Non-pigmented ciliary epithelial cell (primary cell): ENCODE measurements at places on chromosomes 12 and 14.

DNA sequence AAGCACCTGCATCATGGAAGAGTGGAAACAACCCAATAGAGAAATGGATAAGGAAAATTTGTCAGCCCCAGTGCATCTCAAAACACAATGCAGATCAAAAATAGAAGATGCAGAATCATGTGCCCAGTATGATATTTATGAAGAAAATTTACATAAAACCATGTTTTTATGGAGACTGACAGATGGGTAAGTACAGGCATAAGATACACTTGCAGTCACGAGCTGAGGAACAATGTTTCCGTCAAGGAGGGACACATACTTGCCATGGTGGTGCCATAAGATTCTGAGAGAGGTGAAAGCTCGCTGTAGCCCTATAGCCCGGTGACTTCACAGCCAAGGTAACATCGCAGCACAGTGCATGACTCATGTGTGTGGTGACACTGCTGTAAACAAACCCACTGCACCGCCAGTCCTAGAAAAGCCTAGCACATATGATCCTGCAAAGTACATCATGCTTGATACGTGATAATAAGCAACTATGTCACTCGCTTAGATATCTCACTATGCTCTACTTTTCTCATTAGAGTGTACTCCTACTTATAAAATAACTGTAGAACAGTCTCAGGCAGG, 112.6 kb downstream of the RIMBP2 start:
- DNase-seq: no peak

DNA sequence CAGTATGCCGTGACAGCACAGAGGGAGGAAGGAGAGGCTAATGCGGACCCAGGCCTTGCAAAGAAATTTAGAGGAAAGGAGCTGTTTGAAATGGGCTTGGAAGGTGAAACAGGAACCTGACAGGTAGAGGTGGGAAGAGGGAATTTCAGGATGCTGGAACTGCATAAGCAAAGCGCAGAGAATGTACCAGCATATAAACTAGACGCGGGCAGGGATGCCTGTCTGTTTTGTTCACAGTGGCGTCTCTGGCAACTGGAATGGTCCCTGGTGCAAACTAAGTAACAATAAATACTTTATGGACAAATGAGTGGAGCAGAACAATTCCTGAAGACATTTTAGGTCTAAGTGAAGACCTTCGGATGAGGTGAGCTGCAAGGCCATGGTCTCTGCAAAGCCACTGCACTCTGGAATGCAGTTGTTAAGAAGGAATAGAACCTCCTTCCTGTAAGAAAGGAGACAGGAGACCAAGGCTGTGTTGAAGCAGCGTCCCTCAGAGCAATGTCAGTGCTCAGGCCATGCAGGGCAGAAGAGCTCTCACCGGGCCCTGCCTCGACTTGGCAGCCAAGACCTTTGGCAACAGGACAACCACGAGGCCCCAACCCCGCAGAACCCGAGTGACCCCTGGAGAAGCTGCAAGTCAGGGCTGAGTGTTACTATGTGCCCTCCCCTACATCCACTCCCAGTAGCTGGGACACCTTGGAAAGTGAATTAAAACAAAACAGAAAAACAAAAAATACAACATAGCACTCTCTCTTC, 42.8 kb downstream of the PITPNM2 start:
- no peak for DNase-seq

- no peak for DNase-seq
Observed at GRCh38 chr12:28265435-28266042, 75.3 kb downstream of the CCDC91 start.

GRCh38 chr12:92085040-92085735, 60.5 kb downstream of the BTG1 start:
- no peak for DNase-seq

GRCh38 chr14:102050625-102051024, 36.2 kb downstream of the HSP90AA1 start:
- DNase-seq: no peak

DNA sequence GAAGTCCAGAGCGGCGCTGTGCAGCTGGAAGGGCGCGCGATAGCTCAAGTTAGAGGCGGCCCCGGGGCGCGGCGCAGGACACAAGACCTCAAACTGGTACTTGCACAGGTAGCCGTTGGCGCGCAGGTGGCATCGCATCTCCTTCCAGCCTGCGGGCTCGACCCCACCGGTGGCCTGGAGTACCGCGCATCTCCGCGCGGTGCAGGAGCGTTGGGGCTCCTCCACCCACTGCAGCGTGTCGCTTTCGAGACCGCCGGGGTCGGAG, 553 bp downstream of the CLEC14A start:
- no peak for DNase-seq

DNA sequence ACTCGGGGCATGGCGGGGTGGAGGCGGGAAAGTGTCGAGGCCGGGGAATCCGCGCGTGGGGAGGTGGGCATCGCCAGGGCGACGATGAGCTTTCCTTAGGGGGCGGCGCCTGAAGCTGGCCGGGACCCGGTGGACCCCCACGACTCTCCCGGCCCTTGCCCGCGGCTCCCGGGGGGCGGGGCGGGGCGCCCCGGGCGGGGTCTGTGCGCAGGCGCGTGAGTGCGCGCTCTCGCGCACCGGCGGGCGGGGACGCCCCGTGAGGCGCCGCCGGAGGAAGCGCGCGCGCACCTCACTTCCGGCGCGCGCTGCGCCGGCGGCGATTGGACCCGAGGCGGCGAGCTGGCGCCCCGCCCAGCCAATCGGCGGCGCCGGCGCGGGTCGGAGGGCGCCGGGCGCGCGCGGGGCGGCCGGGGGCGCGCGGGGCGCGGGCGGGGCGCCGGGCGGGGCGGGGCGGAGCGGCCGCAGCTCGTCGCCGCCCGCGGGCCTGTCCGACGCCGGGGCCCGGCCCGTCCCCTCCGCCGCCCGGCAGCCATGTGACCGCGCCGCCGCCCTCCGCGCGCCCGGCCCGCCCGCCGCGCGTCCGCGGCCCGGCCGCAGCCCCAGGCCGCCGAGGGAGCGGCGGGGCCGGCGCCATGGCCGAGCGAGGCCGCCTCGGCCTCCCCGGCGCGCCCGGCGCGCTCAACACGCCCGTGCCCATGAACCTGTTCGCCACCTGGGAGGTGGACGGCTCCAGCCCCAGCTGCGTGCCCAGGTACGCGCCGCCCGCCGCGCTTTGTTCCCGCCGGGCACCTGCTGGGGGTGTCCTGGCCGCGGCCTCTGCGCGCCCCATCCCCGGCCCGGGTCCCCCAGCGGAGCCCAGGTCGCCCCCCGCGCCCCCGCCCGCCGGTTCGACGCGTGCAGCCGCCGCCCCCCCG, at the start of gene PACS2:
Gene PACS2 (plus strand): TSS at position 462 of the 914 bp plus-strand sequence. CDS start 171 bp downstream, at position 633.
- DNase-seq: no peak

DNA sequence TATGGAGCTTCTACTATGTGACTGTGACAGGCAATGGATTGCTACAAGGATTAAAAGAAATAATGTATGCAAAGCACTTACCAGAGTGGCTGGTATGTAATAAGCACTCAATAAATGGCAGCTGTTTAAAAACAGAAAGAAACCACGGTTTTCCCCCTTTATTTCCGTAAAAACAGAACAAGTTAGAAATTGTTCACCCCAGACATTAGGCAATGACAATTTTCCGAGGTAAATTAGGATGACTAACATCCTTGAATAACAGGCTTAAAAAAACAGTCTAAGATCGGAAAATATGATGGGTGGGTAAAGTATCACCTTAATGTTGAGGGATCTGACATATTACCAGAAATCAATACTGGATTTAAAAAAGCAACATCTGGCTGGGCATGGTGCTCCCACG, 20.9 kb upstream of the CNIH1 start:
- no peak for DNase-seq

- DNase-seq: no peak
Observed at GRCh38 chr12:3200814-3201233, 123.6 kb downstream of the TSPAN9 start.

GRCh38 chr12:89924191-89924590, 215.6 kb upstream of the ATP2B1 start:
- no peak for DNase-seq

- no peak for DNase-seq
Observed at GRCh38 chr12:25241167-25242020, 9.3 kb downstream of the KRAS start.

DNA sequence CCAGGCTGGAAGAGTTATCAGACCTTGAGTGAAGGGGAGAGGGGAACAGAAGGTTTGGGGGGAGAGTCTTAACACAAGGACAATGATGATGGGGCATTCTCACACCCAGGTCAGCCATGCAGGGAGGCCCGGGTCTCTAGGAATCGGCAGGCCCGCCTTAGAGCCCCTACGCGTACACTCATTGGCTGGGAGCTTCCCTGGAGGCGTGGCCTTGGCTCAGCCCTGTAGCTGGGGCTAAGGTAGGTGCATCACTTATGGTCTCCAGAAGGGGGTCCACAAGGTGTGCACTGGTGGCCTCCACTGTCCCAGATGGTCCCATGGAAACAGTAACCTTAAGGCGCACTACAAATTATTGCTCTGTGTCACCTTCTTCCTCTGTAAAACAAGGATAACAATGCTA, 660.1 kb downstream of the MED13L start:
- no peak for DNase-seq

- no peak for DNase-seq
Observed at GRCh38 chr14:74401504-74402241, 24.3 kb downstream of the SYNDIG1L start.

DNA sequence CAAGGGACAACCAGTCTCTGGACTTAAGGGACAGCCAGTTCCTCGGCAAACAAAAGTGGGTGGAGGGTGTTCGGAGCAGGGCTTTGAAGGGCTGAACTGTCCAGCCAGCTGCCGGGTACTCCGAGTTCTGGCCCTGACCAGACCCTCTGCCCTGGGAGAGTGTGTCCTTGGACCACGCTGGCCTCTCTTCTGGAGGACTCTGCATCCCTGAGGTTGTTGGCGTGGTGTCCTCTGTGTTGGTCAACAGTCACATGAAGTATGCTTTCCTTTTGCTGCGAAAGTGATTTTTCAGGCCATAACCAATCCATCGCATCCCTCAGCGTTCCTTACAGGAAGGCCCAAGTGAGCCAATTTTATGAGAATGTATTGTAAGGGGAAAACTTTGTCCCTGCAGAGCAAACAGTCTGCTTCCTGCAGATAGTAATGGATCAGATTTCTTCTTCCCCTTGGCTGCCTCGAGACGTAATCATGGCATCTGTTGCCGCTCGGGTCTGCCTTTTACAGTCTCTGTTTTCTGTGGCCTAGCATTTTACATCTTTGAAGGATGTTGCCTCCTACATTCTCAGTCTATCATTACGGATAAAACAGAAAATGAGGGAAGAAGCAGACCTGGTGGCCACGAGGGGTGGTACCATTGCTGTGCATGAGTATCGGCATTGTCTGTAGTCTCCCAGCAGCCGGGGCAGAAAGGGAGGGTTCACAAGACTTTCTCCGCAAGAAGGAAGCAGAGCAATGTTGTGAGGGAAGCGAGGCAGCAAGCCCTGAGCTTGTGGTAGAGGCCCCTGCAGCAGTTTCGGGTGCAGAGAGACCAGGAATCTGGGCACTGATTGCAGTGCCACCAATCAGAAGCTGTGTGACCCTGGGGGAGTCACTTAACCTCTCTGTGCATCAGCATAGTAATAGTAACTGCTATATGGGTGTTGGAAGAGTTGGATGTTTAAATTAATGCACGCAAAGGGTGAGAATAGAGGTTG, 47.4 kb downstream of the SMIM41 start:
- DNase-seq: no peak

DNA sequence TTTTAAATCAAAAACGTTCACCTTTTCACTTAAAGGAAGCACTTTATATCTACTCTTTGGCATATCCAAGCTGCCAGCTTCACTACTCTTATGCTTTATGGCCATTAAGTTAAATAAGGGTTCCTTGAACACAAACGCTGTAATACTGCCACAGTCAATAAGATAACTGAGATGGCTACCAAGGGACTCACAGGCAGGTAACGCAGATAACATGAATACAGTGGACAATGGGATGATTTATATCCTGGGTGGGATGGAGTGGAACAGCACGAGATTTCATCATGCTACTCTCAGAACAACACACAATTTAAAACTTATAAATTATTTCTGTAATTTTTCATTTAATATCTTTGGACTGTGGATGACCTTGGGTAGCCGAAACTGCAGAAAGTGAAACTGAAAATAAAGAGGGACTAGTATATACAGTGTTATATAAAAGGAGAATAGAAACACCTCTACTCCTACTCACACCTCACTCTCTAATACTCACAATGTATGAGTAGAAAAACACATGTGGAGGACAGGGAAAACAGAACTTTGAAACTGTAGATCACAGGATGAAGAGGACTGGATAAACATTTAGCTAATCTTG, 367.3 kb downstream of the C12orf50 start:
- DNase-seq: no peak

- DNase-seq: no peak
Observed at GRCh38 chr12:110079477-110080400, 31.4 kb upstream of the C12orf76 start.

DNA sequence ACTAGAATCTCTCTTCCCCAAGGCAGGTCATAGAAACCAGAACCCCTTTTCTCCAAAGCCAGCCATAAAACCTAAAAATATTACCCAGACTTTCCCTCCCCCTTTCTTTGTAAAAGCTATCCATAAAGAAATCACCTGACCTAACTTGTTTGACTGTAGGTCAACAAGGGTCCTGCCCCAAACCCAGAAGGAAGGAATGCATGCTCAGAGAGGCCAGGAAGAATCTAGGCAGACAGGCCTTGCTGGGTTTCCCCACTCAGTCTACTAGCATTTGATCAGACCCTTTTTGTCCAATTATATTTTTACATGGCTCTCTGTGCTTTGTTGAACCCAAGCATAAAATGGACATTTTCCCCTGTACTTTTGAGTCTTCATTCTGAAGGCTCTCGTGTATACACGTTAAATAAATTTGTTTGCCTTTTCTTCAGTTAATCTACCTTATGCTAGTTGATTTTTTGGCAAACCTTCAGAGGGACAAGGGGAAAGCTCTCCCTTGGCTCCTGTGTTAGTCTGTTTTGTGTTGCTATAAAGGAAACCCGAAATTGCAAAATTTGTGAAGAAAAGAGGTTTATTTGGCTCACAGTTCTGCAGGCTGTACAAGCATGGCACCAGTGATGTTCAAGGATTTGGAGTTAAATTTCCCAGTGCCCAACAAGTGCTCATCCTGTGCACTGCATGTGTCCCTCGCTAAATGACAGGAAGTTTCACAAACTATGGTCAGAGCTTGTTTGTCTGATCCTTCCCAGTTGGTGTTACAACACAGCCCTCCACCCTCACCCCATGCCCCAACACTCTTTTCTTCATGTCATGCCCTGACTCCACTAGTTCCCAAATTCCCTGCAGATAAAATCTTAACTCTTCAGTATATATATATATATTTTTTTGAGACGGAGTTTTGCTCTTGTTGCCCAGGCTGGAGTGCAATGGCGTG, 14.2 kb upstream of the RASSF3 start:
- no peak for DNase-seq

GRCh38 chr12:32087306-32087705, 19.3 kb upstream of the BICD1 start:
- no peak for DNase-seq

- no peak for DNase-seq
Observed at GRCh38 chr12:12681061-12681765, 14.8 kb downstream of the GPR19 start.
